Natural killer cell treated with Interleukin-12 subunit alpha and Interleukin-12 subunit beta and Interleukin-15 and Interleukin-18, amount 100 ng/mL, for 72 hours (primary cell): ENCODE measurements at places on chromosomes 12 and 14. TPM values are rescaled to one million over a fixed set of nuclear protein-coding genes. Genes with fewer than 3 reads are reported as not detected.

Gene KRT7
- 2.6 TPM for total RNA-seq

Gene GZMB
- 2,090 TPM for total RNA-seq

Gene HOXC9
- not detected for total RNA-seq

Gene MYH6
- total RNA-seq, result not detected

Gene NANOG
- total RNA-seq, result not detected

Gene RAB15
- 2.1 TPM for total RNA-seq

Gene CKAP4
- total RNA-seq, result 1.1 TPM

Gene RAD9B
- 0.45 TPM for total RNA-seq

Gene TPI1
- 1,157 TPM for total RNA-seq

Gene CLMN
- total RNA-seq, result 2.6 TPM

Gene ENDOU
- total RNA-seq, result not detected

Gene FBXW8
- 9.6 TPM for total RNA-seq

Gene MUCL1
- 11.3 TPM for total RNA-seq

Gene PLD4
- not detected for total RNA-seq

Gene ASCL1
- not detected for total RNA-seq

Gene RIPK3
- 15.5 TPM for total RNA-seq

Gene RND1
- 3.7 TPM for total RNA-seq

Gene ACTR6
- total RNA-seq, result 24.0 TPM

Gene B3GNT4
- 0.90 TPM for total RNA-seq

Gene SLC2A13
- total RNA-seq, result 6.8 TPM

Gene PIK3C2G
- total RNA-seq, result not detected

Gene TEDC1
- 25.1 TPM for total RNA-seq

Gene OR10P1
- total RNA-seq, result not detected

Gene SOAT2
- total RNA-seq, result 0.26 TPM

Gene SLC6A13
- total RNA-seq, result 0.92 TPM

Gene SDR9C7
- not detected for total RNA-seq

Gene RTL1
- total RNA-seq, result not detected

Gene TSHR
- not detected for total RNA-seq

Gene TC2N
- total RNA-seq, result 12.0 TPM
